ENCODE measurements at places on chromosomes 12 and 14.
A peak's percentile ranks its signal among the peaks of the same experiment; 100 is the strongest.

DNA sequence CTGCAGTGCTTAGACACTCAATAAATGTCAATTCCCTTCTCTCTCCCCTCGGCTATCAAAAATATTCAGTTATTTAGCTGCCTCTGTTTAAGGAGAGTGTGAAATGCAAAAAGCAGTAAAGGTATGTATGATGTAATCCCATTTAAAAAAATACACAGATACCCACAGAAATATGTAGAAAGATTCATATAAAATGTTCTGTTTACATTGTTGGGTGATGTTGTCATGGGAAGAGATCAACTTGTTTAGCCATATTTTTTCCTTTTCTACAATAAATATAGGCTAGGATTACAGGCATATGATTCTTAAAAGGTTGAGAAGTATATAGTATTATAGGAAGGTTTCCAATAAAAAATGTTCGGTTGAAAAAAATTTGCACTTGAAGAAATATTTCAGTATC lies 7.8 kb downstream of the PPP2R3C start:
- no peak for DNase-seq

DNA sequence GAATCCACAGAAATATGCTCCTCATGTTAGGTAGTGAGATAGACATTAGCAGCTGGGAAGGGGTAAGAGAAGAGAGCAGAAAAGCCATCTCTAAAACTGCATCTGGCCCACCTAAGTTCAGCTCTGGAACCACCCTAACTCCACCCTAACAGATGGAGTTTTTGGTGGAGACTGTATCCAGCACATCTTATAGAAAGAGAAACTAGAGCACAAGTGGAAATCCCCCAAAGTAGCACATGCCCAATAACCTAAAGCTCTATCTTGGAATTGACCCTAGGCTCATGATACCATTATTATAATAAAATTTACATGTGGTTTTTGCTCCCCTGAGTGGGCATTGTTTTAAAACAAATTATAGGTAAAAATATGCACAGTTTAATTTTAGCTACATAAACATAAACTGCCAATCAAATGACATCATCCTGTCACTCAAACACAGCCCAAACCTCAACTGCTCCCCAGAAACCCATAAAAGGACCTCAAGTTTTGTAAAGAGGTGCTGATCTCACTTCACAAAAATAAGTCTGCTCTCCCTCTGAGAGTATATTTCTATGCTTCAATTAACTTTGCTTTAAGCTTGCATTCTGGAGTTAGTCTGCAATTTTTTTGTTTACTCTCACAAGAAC lies 206.4 kb downstream of the PIK3C2G start:
- DNase-seq, result no peak

DNA sequence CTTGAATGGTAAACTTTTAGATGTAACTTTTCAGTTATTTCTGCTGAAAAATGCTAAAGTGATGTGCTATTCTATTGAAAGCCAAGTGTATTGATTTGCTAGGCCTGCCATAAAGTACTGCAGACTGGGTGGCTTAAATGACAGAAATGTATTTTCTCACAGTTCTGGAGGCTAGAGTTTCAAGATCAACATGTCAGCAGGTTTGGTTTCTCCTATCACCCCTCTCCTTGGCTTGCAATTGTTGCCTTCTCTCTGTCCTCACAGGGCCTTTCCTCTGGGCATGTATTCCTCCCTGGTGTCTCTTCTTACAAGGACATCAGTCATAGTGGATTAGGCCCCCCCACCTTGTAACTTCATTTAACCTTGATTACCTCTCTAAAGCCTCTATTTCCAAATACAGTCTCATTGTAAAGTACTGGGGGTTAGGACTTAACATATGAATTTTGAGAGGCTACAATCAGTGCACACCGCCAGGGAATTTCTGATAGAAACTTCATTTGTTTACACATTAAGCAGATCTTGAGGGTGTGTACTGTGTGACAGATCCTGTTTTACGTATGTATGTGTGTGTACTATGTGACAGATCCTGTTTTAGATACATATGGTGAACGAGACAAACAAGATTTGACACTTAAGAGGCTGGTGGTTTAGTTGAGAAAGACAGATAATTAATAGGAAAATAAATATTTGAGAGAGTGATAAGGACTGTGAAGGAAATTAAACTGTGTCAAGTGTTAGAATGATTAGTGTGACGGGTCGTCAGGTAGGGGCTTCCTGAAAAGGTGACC lies 49.5 kb downstream of the ADIPOR2 start:
- no peak for DNase-seq

DNA sequence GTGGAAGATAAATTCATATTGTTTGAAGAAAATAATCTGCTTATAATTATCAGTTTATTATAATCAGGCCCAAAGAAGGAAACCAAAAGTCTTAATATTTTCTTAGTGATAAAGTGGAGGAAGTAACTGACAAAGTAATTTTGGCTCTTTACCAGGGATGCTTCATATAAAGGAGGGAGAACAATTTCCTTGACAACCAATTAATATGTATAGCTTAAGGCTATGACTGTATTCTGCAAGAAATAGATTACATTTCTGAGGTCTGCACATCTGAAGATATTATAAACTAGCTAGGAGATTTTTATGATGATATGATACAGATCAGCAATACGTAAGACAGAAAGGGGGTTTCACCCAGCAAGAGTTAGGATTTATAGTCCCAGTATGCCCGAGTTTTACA lies 90.8 kb downstream of the BICD1 start:
- no peak for DNase-seq

- no peak for DNase-seq
Measured at GRCh38 chr12:52673217-52673616, 7.0 kb downstream of the KRT1 start.

- no peak for DNase-seq
Measured at GRCh38 chr12:32702946-32703345, 23.8 kb downstream of the DNM1L start.

DNA sequence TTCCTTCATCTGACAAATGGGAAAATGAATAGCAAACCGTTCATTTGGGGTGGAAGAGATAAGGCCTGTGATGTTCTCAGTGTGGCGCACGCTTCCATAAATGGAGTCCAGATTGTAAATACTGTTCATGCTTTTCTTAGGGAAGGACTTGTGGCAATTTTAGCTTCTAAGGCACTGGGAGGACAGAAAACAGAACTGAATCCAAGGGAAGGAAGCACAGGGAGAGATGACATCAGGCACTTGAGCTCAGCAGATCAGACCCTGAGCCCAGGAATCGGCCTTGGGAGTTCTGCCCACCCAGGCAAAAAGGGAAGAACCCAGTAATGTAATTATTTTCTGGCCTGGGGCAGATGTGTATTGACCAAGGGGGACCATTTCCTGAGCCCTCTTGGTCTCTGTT lies 7.2 kb upstream of the SH2B3 start:
- DNase-seq, result no peak

DNA sequence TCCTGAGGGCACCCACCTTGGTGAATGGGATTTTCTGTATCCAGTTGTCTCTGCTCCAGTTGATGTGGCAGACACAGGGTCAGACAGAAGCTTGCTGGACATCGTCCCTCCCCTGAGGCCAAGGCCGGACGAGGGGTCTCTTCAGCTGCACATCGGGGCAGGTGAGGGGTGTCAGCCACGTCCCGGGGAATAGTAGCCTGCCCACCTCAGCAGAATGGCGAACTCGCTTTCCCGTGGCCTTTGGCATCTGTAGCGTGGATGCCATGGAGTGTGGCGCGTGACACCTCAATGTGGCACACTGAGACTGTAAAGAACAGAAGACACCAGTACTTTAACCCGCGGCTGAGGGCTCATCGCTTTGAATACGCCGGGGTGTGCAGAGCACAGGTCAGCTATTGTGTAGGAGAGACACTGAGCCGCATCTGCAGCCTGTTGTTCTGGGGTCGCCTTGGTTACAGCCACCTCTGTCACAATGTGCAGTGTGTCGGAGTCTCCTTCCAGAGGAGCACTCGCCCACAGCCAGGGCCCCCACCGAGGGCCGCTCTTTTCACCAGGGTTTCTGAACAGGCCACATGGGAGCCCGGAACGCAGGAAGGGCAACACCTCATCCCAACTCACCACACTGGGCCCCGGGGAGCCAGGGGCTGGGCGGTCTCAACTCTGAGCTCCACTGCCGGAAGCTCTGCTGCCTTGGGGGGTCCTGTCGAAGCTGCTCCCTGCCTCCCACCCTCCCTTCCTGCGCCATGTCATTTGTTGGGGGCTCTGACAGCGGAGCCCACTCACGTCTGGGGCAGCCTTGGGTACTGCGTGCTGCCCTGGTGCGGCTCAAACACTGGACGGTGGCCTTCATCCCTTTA lies 77.0 kb downstream of the ADGRD1 start:
- DNase-seq, result no peak

- DNase-seq, result no peak
Measured at GRCh38 chr12:11652351-11653040, 3.0 kb downstream of the ETV6 start.

DNA sequence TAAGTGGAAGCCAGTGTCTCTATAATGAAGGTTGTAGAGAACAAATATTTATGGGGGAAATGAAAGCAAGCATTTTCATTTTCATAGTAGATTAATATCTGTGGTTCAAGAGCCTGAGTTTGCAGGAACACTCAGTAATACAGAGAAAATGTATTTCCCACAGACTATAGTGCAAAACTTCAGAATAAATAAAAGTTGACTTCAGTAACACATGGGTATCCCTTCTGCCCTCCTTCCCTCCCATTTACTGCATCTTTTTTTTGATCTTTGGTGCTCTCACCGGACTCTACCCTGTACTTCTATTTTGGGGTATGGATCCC lies 75.3 kb upstream of the AMN1 start:
- DNase-seq, result no peak

- DNase-seq, result peak; percentile 68
Measured at GRCh38 chr12:56987551-56988053, 18.7 kb downstream of the ZBTB39 start.

GRCh38 chr12:131591136-131591535 lies 119.8 kb upstream of the SFSWAP start:
- no peak for DNase-seq

GRCh38 chr14:68397822-68398221 lies 395.0 kb downstream of the ZFP36L1 start:
- no peak for DNase-seq
